ENCODE measurements at places on chromosomes 2 and 18.
A peak's percentile ranks its signal among the peaks of the same experiment; 100 is the strongest.

GRCh38 chr2:53130441-53130943 is 637.1 kb upstream of the CHAC2 start:
- DNase-seq: no peak

GRCh38 chr2:128468186-128468920 is 149.7 kb upstream of the HS6ST1 start:
- no peak for DNase-seq

DNA sequence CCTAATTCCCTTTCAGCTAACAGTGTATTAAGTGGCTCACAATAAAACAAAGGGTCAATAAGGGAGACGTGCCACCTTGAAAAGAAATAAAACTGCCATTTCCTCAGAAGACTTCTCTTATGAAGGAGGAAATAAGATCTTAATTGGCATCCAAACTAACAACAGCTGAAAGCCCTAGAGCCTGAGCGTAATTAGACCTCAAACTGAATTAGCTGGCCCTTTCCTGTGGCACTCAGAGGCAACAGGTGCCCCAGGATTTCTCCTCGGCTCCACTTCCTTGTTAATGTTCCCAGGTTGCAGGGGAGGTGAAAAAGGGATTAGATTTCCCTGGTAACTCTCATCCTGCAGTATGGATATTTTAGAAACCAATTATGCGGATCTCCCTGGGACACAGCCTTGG is 804.3 kb downstream of the DCDC2C start:
- DNase-seq: peak; percentile 75

GRCh38 chr2:215724146-215724545 is 288.3 kb upstream of the FN1 start:
- no peak for DNase-seq

GRCh38 chr2:10487081-10487740 is 39.1 kb upstream of the ODC1 start:
- DNase-seq: peak; percentile 21

DNA sequence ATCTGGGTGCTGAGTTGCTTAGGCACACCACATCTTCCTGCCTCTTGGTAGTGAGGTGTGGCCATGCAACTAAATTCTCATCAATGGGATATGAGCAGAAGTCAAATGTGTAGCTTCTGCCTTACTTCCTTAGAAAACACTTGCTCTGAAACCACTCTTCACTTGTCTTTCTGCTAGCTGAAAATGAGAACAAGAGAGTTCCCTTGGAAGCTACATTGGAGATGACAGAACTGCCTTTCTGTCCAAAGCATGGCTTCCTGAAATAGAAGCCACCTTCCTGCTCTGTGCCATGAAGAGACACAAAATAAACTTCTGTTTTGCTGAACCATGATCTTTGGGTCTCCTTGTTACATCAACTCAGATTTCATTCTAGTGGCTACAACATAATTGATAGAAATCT is 659.9 kb downstream of the IRS1 start:
- no peak for DNase-seq

GRCh38 chr2:64404002-64404731 is 49.8 kb upstream of the LGALSL start:
- DNase-seq: no peak

- DNase-seq: no peak
Measured at GRCh38 chr2:68423966-68424650, 43.0 kb downstream of the FBXO48 start.

DNA sequence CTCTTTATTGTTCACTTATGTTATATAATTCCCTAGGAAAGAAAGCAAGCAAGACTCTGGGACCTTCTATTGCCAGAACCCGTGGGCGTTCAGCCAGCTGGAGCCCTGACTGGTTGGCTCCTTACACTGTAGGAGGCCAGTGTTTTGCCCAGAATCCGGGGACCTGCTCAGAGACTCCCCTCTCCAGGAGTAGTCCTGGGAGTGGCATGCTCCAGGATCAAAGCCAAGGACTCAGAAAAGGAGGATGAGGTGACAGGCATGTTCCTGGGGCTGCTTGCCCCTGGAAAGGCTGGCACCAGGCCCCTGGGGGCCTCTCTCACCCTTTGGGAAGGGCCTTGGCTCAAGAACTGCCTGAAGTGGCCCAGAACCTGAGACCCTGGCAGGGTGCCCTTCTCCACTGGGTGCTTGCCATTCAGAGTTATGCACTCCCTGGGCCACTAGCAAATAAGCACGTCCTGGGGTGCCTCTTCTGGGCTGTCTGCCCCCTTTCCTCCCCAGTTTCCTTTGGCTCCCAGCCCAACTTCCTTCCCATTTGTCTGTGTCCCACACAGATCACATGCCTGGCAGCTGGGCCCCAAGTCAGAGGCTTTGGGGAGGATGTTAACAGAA is 19.6 kb upstream of the KIF3C start:
- DNase-seq: no peak

GRCh38 chr2:168935810-168936581 is 34.9 kb downstream of the G6PC2 start:
- no peak for DNase-seq

DNA sequence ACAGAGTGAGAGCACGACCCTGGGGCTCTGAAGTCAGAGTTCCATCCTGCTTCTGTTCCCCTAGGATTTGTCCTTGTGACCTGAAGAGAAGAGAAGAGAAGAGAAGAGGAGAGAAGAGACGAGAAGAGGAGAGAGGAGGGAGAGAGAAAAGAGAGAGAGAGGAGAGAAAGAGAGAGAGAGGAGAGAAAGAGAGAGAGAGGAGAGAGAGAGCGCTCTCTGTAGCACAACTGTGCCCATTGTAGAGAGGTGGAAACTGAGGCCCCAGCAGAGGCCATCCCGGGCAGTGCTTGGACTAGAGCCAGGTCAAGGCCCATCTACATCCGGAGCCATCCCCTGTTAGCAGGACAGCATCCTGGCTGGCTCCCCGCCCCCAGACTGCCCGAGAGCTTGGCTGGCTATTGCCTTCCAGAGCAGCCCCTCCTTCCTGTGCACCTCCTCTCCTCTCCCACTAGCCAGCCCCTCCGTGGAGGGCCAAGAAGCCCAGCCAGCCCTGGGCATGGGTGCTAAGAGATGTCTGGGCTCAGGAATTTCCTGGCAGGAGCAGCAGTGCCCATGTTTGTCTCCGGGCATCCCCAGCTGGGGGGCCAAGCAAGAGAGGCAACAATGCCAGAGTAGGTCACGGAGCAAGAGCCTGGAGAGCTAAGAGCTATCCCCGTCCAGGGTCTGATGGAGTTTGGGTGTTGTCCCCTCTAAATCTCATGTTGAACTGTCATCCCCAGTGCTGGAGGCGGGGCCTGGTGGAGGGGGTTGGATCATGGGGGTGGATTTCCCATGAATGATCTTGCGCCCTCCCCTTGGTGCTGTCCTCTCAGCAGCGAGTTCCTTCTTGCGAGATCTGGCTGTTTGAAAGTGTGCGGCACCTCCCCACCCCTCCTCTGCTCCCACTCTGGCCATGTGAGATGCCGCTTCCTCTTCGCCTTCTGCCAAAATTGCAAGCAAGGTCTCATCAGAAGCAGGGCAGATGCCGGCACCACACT is 18.2 kb upstream of the GPR55 start:
- no peak for DNase-seq

DNA sequence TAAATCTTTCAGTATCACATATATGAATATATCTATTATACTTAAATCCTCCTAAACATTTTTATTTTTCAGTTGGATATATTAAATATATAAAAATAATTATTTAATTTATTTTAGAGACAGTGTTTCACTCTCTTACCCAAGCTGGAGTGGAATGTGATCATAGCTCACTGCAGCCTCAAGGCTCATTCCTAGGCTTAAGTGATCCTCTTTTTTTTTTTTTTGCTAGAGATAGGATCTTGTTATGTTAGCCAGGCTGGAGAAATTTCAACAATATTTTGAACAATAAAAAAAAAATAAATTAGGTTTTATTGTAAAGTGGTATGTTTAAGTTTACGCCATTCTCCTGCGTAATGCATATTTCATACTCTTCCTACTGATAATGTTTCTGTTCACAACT is 4.2 kb downstream of the SPAST start:
- DNase-seq: no peak

DNA sequence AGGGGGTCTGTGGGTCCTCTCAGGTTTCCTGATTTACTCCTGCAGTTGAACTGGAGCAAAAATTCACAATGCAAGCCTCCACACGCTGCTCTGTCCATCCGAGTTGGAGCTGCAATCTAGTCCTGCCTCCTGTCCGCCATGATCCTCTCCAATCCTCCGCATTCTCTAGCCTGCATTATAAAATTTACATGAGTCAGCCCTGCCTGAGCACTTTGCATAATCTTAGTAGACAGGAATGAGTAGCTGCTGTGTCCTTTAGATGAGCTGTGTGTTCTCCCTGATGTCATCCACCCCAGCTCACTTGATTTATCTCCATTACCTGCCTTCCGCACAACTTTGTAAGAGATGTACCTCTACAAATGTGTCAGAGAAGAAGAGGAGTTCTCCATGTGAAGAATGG is 355.6 kb downstream of the STK39 start:
- DNase-seq: no peak

GRCh38 chr2:212076456-212076855 is 462.1 kb downstream of the ERBB4 start:
- DNase-seq: no peak

DNA sequence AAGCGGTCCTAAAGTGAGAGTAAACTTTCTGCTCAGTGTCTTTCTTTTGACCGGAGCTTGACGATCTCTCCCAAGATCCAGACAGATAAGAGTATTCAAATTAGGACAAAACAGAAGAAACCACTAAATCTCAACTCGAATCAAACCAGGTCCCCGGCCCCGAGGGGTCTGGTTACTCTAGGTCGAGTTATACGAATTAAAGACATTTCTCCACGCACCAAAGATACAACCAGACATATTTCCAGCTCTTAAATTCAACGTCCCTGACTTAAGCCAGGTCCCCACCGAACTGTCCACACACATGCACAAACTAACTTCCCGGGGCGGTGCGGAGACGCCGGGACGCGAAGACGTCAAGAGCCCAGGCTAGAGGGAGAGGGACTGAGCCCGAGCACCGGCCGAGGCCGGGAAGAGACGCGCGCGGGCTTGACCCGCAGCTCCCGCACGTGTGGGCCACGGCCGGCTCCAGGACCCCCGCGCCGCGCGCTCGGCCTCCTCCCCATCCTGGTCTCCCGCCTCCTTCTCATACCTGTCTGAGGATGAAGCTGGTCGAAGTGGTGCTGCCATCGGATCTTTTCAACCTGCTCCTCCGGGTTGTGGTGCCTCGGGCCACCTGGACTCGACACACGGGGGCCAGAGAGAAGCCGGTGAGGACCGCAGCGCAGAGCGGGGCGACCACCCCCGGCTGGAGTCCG is 896 bp downstream of the CACNB4 start:
- DNase-seq: no peak

GRCh38 chr2:102279391-102279735 is 32.0 kb upstream of the IL1RL1 start:
- DNase-seq: no peak

DNA sequence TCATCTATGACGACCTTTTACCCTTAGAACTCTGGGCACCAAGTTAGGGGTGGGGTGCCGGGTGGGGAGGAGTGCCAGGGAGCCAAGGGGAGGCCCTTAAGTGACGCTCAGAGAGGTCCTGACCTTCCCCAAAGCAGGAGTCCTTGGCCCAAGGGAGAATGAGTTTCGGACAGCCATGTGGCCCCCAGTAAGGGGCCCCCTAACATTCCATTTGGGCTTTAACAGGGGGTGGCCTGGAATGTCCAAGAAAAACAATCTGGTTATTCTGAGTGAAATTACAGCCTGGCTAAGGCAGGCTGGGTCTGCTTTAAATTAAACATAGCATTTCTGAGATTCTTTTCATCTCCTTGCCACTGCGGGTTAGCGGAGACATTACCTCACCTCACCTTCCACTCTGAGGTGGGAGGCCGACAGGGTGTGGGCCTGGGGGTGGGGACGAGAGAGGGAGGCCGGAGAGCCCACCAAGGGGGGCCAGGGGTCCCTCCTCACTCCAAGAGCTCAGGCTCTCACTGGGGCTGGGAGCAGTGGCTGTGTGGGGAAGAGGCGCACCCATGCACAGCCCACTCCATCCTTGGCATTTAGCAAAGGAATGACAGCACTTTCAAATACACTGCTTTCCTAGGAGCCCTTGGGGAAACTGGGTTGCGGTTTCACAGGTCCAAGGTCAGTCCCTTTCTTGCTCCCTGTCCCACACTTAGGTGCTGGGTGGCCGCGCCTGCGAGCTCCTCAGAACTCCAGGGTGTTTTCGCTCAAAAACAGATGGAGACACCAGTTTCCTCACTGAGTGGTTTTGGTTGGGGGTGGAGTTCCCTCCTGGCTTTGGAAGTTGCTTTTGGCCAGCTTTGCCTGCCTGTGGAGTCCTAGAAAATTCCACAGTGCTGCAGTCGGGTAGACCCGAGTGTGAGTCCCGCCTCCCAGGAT is 107.4 kb downstream of the POLR1A start:
- DNase-seq: no peak

- no peak for DNase-seq
Measured at GRCh38 chr18:31241900-31242409, 76.0 kb upstream of the DSG1 start.

GRCh38 chr2:127932199-127932876 is 46.6 kb upstream of the AMMECR1L start:
- DNase-seq: no peak

DNA sequence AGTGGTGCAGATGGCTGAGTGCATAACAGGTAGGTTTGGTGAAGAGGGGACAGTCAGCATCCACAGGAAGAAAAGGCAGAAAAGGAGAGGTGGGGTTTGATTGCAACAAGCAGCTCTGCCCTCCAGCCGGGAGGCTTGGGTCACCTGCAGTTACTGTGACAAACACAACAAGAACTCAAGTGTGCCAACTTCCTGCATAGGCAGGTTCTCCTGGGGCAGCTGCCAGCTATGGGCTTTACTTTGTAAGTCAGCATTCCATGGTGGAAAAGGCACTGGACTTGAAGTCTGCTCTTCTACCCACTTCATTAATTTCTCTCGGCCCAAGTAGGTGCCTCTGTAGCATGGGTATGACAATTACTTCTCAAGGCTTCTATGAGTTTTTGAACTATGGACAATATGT is 98.9 kb downstream of the MYT1L start:
- DNase-seq: no peak

DNA sequence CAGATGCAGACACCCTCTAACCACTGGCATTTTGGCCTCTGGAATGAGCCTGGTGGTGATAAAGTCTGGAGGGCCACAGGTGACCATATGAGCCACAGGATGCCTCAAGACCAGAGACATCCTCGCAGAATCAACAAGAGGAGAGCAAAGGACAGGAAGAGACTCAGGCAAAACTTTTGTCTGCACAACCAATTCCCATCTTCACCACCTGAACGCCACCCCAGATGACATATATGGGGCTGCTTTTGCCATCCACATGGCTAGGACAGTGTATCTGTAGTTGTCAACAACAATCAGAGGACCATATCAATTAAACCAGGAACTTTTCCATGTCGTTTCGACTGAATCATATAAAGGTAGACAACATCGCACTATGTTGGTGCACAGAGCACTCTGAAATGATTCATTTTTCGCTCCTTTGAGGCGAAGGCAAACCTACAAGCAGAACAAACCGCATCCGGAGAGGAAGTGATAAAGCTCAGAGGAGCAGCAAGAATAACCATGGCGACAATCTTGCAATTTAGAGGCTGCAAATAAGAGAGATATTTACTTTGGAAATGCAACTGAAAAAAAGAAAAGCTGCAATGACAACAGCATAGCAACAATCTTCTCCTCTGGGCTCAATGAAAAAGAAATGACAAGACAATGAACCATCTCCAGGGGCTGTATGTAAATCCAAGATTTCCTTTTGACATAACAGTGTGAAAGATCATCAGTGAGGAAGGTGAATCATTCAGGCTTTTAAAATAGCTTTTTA is 204.5 kb downstream of the ARL4C start:
- DNase-seq: no peak

- no peak for DNase-seq
Measured at GRCh38 chr2:211930331-211930730, 608.3 kb downstream of the ERBB4 start.
